ENCODE measurements at places on chromosomes 11 and 22.

- no peak for DNase-seq
Observed at GRCh38 chr11:65593518-65594414, 1.8 kb downstream of the KCNK7 start.

GRCh38 chr22:32745996-32746322 lies 55.5 kb upstream of the TIMP3 start:
- DNase-seq, result no peak

- DNase-seq, result no peak
Observed at GRCh38 chr11:35602160-35602793, 16.0 kb upstream of the FJX1 start.

DNA sequence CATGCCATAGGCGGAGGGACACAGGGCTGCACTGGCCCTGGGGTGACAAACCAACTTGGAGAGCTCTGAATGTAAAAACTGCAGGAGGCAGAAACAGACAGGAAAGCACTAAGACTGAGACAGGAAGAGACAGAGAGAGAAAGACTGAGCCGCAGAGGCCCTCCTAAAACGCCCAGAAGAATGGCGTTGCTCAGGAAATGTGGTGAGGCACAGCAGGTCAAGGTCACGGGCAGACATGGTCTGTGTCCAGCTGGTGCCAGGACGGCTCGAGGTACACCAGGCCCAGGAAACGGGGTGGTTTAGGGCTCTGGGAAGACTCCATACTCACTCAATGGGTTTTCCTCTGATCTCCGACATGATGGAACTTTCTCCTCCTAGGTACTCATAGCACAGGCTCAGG lies 29.1 kb downstream of the MAFF start:
- no peak for DNase-seq

DNA sequence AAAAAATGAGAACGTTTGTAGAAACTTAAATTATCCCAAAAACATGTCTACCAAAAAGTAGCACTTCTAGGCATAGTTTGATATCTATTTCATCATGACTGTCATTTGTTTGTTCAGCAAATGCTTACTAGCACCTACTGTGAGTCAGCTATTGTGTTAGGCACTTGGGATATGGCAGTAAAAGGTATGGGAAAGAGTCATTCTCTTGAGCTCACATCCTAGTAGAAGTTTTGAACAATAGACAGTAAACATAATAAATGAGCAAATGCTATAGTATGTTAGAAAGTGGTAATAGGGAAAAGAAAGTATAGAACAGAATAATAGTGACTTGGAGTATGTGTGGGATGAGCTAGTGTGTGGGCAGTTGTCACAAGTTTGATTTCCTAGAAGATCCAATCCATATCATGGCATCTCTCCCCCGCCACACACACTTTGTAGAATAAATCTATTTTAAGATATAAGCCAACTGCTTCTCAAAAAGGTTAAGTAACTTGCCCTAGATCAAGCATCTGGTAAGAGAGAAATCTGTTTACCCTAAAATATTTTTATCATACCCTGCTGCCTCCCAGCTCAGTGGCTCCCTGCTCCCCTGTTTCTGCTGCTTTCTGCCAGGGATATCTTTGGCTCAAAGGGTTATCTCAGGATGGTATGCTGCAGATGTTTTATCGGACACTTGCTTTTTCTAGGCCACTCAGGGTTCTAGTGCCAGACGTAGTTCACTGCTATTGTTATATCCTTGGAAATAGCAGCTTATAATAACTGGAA lies 129.7 kb downstream of the NCAM1 start:
- no peak for DNase-seq

DNA sequence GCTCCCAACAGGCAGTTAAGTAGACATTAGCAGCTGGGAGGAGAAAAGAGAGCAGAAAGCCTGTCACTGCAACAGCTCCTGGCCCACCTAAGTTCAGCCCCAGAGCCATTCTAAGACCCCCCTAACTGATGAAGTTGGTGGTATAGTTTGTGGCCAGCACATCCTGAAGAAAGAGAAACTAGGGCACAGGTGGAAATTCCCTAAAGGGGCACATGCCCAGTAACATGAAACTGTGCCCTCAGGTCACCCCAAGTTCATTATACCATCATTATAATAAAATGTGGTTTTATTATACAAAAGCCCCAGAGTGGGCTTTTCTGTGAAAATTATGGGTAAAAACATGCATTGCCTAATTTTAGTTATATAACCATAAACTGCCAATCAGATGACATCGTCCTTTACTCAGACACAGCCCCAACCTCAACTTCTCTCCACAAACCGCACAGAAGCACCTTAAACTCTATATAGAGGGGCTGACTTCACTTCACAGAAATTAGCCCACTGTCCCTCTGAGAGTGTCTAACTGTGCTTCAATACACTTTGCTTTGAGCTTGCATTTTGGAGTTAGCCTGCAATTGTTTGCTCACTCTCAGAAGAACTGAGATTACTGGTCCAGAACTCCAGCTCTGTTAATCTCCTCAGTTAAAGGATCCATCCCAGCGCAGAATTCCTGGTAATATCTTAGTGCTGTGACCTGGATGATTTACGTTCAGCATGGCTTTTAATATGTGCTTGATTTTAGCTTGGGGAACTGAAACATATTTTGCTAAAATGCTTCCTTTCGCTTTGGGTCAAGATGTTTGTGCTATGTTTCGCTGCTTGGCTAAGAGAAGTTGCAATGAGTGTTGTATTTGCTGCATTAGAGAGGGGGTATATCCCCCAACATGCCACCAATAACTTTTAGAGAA lies 1.8 kb upstream of the APOL3 start:
- no peak for DNase-seq

GRCh38 chr11:119530509-119530908 lies 107.5 kb upstream of the THY1 start:
- DNase-seq, result no peak

- no peak for DNase-seq
Observed at GRCh38 chr22:31695423-31695822, 33.4 kb upstream of the PISD start.

GRCh38 chr11:126305699-126306098 lies 1.8 kb downstream of the DCPS start:
- DNase-seq, result no peak

- DNase-seq, result no peak
Observed at GRCh38 chr11:128448200-128448886, 139.0 kb downstream of the ETS1 start.

GRCh38 chr11:74504100-74504691 lies 10.7 kb upstream of the LIPT2 start:
- no peak for DNase-seq

DNA sequence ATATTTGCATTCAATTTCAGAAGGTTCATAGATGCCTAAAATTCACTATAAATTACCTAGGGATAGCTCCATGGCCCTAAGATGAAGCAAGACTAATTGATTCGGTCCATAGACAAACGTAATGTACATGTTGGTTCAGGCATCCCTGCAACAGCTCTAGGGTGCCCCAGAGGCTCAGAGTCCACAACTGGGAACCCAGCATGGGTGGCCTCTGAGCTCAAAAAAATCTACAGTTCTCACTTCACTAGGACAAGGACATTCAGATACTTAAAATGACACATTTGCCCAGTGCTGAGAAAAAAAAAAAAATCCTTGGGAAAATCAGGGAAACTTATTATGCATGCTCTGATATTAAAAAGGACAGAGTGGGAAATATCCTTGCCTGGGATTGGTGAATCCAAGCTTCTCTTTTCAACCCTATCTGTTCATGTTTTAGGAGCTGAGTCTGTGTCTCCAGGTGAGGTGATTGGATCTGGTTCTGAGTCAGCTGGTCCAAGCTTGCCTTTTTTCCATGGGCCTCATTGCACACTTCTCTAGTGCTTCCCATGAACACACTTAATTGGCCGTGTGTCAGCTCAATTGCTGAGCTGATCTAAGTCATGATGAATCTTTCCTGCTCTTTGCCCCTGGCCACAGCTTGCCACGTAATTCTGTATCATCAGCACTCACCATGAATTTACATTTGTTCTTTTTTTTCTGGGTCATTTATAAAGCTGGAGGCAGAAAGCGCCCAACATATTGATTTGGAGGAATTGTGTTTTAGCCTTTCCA lies 116.3 kb upstream of the RCN1 start:
- DNase-seq, result no peak

- no peak for DNase-seq
Observed at GRCh38 chr11:44829838-44830237, 103.1 kb downstream of the TSPAN18 start.

DNA sequence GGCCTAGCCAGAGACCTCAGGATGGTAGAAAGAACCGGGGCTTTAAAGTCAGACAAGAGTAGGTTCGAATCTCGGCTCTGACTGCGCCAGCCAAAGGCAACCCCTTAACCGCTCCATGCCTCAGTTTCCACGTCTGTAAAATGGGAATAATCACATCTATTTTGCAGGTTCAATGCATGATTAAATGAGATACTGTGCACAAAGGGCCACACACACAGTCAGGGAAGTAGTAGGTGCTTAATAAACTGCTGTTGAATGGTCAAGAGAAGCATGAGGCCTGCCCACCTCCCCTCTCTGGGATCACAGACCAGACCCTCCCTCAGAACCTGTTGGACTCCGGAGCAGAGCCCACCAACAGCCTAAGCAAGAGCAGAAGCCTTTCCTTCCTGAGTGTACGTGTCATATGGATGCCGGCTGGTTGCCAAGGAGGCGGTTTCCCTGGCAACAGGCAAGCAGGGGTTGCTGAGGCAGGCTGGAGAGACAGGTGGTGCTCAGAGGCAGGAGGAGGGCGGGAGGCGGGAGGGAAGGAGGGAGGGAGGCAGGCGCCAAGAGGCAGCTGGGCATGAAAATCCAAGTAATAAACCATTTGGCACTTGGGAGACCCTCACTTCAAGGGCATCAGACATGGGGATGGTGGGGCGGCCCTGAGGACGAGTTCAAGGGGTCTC lies 43.9 kb downstream of the NFAM1 start:
- DNase-seq, result no peak

GRCh38 chr11:5690216-5690615 lies 626 bp downstream of the TRIM22 start:
- no peak for DNase-seq

DNA sequence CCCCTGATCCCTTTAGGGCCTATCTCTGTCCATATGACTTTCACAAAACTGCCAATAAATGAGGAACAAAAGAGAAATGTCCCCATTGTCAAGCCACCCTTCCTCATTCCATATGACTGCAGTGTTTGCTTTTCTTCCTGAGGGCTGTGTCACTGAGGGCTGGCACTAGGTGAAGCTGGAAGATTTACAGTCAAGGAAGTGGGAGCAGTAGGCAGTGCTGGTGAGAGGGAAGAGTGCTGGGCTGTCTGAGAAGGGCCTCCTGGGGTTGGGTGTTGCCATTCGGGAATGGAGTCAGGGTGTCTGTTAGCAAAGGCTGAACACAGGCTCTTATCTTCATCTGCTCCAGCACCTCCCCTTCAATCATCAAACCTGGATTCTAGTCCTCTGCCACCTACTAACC lies 30.9 kb downstream of the INSC start:
- no peak for DNase-seq

DNA sequence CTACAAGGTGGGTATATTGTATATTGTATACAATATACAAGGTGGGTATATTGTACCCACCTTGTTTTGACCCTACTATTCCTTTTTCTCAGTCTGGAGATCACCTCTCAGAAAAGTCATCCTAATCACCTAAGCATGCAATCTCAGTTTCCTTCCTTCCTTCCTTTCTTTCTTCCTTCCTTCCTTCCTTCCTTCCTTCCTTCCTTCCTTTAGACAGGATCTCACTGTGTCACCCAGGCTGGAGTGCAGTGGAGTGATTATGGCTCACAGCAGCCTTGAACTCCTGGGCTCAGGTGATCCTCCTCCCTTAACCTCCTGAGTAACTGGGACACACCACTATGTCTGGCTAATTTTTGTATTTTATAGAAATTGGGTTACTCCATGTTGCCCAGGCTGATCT lies 1.2 kb upstream of the KCNE3 start:
- no peak for DNase-seq

- no peak for DNase-seq
Observed at GRCh38 chr22:32823024-32823730, 21.7 kb downstream of the TIMP3 start.

DNA sequence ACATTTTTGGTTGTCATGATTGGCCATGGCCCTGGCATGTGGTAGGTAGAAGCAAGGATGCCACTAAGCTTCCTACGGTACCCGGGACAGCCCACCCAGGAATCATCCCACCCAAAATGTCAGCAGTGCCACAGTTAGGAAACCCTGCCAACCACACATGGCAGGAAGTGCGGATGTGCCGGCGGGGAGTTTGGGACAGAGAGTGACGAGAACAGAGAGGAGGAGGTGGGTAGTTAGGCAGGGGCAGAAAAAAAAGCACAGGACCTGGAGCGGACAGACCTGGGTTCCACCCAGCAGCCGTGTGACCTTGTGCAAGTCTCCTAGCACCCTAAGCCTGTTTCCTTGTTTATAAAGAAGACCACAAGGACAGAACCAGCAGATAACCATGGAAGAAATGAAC lies 3.3 kb downstream of the SPI1 start:
- no peak for DNase-seq

- no peak for DNase-seq
Observed at GRCh38 chr11:21492931-21493330, 700.0 kb upstream of the ANO5 start.

- no peak for DNase-seq
Observed at GRCh38 chr11:18536209-18536608, 9.5 kb upstream of the TSG101 start.

DNA sequence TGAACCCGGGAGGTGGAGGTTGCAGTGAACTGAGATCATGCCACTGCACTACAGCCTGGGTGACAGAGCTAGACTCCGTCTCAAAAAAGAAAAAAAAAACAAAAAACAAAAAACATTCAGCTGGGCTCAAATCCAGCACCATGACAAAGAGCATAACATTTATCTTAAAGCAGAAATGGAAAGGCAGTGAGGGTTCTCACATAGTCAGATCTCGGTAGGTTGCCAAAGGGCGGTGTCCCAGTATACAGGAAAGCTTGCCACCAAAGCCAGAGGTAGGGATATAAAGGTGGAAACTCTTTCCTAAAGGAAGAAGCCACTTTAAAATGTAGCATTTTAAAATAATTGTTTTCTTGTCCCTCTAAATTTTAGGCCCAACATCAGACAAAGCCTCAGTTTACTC lies 22.4 kb upstream of the CAPRIN1 start:
- no peak for DNase-seq

- no peak for DNase-seq
Observed at GRCh38 chr11:5507933-5508305, 1.8 kb downstream of the UBQLN3 start.

All from activated T-helper 9 cell treated with anti-CD3 and anti-CD28 coated beads, Interleukin-2, amount 50 U/mL, for 16 hours (primary cell).